SHP77 (cell line): ENCODE measurements at places on chromosomes 11 and 22.

DNA sequence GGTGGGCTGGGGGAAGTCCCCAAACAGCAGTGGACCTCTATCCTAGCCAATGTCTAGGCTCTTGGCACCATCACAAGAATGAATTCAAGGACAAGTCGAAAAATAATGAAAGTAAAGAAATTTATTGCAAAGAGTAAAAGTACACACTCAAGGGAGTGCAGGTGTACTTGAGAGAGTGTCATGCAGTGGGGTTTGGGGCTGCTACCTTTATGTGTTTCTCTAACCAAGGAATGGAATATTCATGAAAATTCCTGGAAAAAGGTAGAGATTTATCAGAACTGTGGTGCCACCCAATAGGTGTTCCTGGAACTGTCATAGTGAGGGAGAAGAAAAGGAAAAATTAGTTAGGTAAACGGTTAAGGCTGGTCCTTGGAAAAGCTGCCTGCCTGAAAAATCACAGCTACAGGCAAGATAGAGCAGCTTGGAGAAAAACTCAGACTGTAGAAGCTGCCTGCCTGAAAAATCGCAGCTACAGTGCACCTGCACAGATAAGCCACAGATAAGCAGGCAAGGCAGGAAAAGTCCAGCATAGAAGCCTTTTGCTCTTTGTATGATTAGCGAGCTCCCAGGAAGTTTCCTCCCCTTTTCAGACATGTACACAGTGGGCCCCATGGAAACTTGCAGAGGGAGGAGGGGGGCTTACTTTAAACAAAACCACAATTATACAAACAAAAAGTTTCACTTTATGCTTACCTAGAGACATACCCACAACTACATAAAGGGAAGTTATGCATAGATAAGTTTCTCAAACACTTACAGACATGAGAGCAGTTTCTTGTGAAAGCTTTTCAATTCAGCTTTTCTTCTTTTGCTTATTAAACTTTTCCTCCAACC lies 71.4 kb upstream of the B3GNT6 start:
- no peak for DNase-seq

DNA sequence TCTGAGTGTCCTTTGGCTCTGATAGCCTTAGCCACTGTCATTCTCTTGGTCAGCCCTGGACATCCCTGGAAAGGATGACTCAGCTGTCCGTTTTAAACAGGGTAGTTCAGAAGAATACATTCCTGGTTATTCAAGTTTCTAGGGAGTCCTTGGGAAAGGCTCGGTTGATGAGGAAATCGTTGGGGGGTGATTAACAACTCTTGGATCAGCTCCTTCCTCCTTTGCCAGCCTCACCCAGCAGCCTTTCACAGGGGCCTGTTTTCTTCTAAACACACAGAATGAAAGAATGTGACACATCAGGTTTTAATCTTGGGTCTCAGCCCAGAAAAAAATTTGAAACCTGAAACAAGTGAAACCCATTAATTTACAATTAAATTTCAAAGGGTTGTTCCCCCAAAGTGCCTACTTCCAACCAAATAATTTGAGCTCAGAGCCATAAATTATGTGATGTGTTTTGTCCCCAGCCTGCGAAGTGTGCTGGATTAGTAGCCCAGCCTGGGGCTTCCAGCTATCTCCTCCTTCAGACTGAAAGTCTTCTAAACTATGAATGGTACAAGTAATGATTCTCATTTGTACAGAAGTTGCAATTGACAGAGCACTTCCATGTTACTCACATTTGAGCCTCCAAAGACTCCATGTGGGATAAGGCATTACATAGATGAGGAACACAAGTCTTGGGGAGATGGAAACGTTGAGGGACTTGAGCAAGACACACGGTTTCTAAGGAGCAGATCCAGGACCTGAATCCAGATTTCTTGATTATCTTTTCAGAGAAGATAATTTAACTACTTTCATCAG lies 19.3 kb upstream of the MRGPRX2 start:
- DNase-seq, result no peak

GRCh38 chr11:27820249-27820648 lies 120.0 kb upstream of the BDNF start:
- no peak for DNase-seq

- DNase-seq, result no peak
These were observed 74.5 kb upstream of the PICALM start for GRCh38 chr11:86143087-86144030.

DNA sequence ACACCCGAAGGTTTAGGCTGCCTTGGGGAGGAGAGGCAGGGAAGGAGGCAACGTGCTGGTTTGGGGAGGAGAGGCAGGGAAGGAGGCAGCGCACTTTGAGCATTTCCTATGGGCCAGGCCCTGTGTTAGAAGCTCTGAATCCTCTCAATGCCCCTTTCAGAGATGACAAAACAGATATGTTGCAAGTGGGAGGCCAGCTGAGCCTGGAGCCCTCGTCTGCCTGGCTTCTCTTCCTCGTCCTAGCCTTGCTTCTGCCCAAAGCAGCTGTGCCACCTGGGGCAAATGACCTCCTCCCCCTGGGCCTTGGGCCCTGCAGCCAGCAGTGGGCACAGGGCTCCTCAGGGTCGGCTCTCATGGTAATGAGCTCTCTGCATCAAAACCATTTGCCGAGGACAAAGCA lies 15.3 kb upstream of the LRRC32 start:
- peak; percentile 61 for DNase-seq

DNA sequence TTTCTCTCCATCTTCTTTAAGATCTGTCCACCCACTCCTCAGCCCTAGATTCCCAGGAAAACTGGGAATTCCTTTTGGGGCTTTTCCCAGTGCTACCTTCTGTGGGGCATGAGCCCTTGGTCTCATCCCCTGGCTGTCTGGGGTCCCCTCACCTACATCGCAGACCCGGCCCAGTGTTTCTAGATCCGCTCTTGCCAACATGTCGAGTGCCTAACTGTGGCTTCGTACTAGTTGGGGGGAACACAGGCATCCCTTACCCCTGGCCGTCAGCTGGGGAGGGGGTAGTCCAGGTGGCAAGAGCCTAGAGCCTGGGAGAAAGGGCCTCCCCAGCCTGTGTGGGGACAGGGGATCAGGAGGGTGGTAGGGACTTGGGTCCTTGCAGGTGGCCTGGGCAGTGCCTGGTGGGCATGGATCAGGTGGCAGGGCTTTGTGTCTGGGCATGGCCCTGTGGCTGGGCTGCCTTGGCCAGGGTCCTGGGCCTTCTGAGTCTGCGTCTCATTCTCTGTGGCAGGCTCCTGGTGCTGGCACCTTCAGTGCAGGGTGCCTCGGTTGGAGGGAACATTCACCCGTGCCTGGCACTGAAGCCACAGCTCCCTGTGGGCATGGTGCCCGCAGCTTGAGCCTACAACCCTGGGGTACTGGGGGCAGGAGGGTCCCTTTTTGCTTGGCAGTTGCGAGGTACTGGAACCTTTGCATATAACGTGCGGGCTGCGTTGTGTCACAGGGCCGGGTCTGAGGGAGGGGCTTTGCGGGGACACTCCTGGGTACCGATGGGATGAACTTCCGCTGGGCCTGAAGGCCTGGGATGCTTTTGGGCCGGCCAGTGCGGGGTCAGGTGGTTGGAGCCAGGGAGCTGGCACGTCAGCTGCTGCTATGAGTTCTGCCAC lies 4.1 kb downstream of the KCNQ1 start:
- DNase-seq, result no peak

- no peak for DNase-seq
These were observed 8.1 kb upstream of the SLC35E4 start for GRCh38 chr22:30627471-30627870.

- no peak for DNase-seq
These were observed 42.1 kb downstream of the LRRC32 start for GRCh38 chr11:76628408-76628947.

- no peak for DNase-seq
These were observed 7.5 kb downstream of the BCL9L start for GRCh38 chr11:118918128-118918685.

- peak; percentile 63 for DNase-seq
These were observed 112.8 kb downstream of the WNT7B start for GRCh38 chr22:45863981-45864751.

DNA sequence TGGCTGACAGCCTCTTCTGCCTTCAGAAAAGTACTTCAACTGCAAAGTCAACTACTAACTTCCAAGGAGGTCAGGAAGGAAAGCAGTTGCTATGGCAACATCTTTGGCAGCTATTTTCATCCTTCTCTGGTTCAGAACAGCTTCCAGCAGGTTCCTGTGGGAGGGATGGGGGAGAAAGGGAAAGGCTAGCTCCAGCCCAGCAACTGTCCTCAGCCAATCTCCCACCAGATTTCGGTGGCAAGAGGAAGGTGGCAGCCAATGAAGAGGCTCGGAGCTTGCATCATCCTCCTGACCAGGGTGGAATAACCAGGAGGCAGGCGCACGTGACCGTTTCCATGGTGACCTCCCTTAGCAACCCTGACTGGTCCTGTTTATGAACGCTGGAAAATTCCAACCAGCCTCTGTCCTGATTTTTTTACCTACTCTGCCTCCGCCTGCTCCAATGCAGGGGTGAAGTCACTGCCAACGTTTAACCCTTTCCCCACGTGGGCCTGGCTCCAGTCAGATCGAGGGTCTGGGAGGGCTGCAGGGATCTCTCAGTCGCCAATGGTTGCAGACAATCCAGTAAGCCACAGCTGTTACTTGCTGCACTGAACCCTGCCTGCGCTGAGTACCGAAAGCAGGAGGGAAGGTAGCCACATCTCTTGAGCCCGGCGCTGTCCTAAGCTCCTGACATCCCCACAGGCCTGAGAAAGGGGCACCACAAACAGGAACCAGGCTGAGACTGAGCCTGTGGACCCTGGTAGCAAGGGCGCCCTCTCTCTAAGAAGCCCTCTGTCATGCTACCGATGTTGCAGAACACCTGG lies 11.2 kb upstream of the MALAT1 start:
- peak; percentile 99 for DNase-seq

- no peak for DNase-seq
These were observed 17.3 kb upstream of the CASTOR1 start for GRCh38 chr22:30306627-30307011.

DNA sequence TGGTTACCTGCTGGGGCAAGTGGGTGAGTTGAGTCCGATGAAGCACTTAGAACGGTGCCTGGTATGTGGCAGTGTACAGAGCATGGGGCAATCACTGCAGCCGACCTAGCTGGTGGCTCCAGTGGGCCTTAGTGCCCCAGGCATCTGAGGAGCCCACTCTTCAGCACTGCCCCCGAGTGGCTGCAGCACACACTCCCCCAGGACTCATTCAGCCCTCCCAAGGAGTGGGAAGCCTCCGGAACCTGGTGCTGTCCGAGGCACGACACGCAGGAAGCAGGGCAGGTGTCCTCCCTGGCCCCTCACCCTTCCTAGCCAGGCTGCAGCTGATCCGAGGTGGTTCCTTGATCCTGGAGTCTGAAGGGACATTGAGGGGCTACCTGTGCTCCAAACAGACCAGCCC lies 42.4 kb upstream of the PRODH start:
- no peak for DNase-seq

- DNase-seq, result no peak
These were observed 4.3 kb downstream of the SELENOM start for GRCh38 chr22:31103111-31103510.

GRCh38 chr22:17087498-17088131 lies 2.8 kb downstream of the IL17RA start:
- DNase-seq, result no peak

GRCh38 chr11:34856251-34856650 lies 59.9 kb downstream of the APIP start:
- no peak for DNase-seq

DNA sequence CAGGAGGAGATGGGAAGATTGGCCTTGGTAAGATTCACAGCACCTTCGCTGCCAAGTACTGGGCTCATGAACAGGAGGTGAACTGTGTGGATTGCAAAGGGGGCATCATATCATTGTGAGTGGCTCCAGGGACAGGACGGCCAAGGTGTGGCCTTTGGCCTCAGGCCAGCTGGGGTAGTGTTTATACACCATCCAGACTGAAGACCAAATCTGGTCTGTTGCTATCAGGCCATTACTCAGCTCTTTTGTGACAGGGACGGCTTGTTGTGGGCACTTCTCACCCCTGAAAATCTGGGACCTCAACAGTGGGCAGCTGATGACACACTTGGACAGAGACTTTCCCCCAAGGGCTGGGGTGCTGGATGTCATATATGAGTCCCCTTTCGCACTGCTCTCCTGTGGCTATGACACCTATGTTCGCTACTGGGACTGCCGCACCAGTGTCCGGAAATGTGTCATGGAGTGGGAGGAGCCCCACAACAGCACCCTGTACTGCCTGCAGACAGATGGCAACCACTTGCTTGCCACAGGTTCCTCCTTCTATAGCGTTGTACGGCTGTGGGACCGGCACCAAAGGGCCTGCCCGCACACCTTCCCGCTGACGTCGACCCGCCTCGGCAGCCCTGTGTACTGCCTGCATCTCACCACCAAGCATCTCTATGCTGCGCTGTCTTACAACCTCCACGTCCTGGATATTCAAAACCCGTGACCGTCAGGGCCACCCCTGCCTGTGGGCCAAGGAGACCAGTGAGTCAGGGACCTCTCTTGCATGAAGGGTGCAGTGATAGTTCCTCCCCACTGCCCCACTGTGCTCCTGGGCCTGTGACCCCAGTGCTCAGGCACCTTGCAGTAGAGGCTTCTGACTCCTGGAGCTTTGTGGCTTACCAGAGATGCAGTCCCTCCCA lies 83.6 kb downstream of the BCR start:
- DNase-seq, result no peak

- DNase-seq, result no peak
These were observed 7.4 kb downstream of the SPCS2 start for GRCh38 chr11:74956397-74957015.

DNA sequence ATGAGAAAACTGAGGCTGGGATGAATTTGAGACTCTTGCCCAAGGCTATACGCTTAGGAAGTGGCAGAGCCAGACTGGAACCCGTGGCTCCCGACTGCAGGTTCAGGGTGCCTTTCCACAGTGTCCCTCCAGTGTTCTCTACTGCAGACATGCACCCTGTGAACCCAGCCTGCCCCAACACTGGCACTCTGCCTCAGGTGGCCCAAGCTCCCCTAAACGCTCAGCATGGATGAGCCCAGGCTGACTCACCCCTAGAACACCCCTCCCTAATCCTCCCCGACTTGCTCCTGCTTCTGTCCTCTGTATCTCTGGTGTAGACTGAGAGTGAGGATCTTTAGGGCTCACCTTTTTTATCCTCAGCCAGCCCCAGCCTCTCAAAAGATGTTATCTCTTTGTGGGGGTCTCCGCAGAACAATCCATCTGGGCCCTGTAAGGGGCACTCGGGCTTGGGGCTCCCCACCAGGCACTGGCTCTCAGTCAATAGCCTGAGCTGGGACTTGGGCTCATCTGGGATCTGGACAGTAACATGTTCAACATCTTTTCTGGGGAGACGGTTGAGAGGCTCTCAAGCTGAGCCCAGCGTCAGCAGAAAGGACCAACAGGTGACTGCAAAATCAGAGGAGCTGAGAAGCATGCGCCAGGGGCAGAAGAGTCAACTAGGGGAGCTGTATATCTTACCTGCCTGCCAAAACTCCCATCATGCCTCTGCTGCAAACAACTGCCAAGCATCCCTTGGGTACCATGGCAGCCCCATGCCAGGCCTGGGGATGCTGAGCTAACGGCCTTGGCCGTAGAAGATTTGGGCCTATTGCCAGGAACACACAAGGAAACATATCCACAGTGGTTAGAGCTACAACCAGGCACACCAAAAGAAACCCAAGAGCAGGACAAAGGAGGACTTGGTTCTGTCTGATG lies 176.2 kb downstream of the BUD13 start:
- DNase-seq, result no peak

- no peak for DNase-seq
These were observed 38.3 kb upstream of the HMGXB4 start for GRCh38 chr22:35219012-35219411.

- no peak for DNase-seq
These were observed 19.2 kb upstream of the ADSL start for GRCh38 chr22:40326905-40327735.
